ENCODE measurements at places on chromosomes 2 and 18. TPM values are rescaled to one million over a fixed set of nuclear protein-coding genes. Genes with fewer than 3 reads are reported as not detected.

The GREB1L gene
- 2.0 TPM for total RNA-seq

The ITPRIPL1 gene
- 2.8 TPM for total RNA-seq

The CNTNAP5 gene
- total RNA-seq: not detected

The ALKAL2 gene
- total RNA-seq: 3.0 TPM

The RNF103 gene
- 62.2 TPM for total RNA-seq

The ASB18 gene
- not detected for total RNA-seq

The SMAD4 gene
- 137 TPM for total RNA-seq

The COMMD1 gene
- total RNA-seq: 30.1 TPM

The MDH1B gene
- total RNA-seq: 1.9 TPM

The TTN gene
- total RNA-seq: 16.3 TPM

The PAX8 gene
- 1.2 TPM for total RNA-seq

The SLC35G4 gene
- total RNA-seq: not detected

The MERTK gene
- total RNA-seq: 18.9 TPM

The M1AP gene
- total RNA-seq: 1.1 TPM

The EPB41L3 gene
- total RNA-seq: 73.1 TPM

The SP100 gene
- 126 TPM for total RNA-seq

The TUBB8B gene
- not detected for total RNA-seq

The AQP12B gene
- not detected for total RNA-seq

The MYL1 gene
- total RNA-seq: not detected

The TWIST2 gene
- total RNA-seq: 13.6 TPM

The CPS1 gene
- total RNA-seq: 6.9 TPM

The BCL2 gene
- 47.3 TPM for total RNA-seq

The MAP3K2 gene
- total RNA-seq: 62.0 TPM

The SPP2 gene
- not detected for total RNA-seq

The ADNP2 gene
- total RNA-seq: 21.0 TPM

The RMC1 gene
- total RNA-seq: 26.2 TPM

The VWA3B gene
- total RNA-seq: 0.80 TPM

The STPG4 gene
- 0.89 TPM for total RNA-seq

The TANC1 gene
- total RNA-seq: 50.3 TPM

The GRB14 gene
- total RNA-seq: 20.2 TPM

The ZNF385B gene
- total RNA-seq: 5.3 TPM

The TPO gene
- total RNA-seq: 4.5 TPM

The FSHR gene
- total RNA-seq: not detected

The SIGLEC15 gene
- 0.31 TPM for total RNA-seq

The PAIP2B gene
- total RNA-seq: 25.6 TPM

The CTDP1 gene
- 15.7 TPM for total RNA-seq

The GREB1 gene
- 6.5 TPM for total RNA-seq

The CMPK2 gene
- total RNA-seq: 4.1 TPM

The PDCD1 gene
- total RNA-seq: 0.27 TPM

The RPRD1A gene
- total RNA-seq: 58.1 TPM

The TBC1D8 gene
- total RNA-seq: 20.1 TPM

The MAP2 gene
- 41.9 TPM for total RNA-seq

The CHRND gene
- not detected for total RNA-seq

The CHST9 gene
- 2.4 TPM for total RNA-seq

The PDE1A gene
- total RNA-seq: 45.7 TPM

The KLHL41 gene
- 1.8 TPM for total RNA-seq

The ANKRD62 gene
- total RNA-seq: not detected

The PARD6G gene
- 11.2 TPM for total RNA-seq

The NDUFB3 gene
- 49.6 TPM for total RNA-seq
